ENCODE measurements at places on chromosomes 16 and 17.
A peak's percentile ranks its signal among the peaks of the same experiment; 100 is the strongest.

DNA sequence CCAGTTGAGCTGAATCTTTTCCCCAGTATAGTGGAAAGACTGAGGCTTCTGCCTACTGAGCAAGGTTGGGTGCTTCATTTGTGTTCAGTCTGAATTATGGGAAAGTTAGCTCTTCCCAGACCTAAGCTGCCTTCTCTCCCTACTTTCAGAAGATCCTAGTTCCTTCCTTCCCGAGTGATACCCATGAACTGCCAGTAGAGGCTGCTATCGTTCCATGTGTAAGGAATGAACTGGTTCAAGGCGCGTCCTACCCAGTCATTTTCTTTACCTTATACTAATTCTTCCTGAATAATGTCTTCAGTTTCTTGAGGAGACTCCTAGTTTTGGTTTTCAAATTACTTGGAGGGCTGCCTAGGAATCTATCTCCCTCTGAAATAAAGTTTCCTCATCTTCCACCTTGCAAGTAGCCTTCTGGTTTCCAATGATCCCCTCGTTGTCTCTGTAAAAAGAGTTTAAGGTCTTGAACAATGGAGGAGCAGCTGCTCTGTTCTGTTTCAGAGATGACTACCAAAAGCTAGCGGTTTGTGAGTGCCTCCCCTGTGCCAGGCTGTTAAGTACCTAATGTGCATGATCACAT, 934 bp upstream of the AOC2 start:
- peak; percentile 75 for DNase-seq

GRCh38 chr17:70535986-70536385, 366.7 kb downstream of the KCNJ2 start:
- no peak for DNase-seq

DNA sequence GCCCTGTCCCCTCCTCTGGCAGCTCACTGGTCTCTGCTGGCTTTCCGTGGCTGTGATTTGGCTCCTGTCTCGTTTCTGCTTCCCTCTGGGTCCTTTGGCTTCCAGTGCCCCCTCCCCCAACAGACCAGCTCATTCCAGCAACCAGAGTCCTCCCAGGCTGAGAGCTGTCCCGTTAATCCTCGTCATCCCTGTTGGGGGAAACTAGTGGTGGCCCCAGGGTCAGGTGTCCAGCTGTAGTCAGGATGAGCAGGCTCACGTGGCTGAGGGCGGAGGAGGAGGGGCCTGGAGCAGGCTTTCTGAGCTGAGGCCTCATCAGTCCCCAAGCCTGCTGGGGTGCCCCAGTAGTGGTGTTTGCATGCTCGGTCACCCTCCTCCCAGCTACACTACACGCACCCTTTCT, 10.7 kb upstream of the CBX4 start:
- DNase-seq = no peak

- no peak for DNase-seq
Observed at GRCh38 chr17:14469971-14470370, 169.1 kb downstream of the HS3ST3B1 start.

GRCh38 chr16:10181196-10182162, 749 bp downstream of the GRIN2A start:
- DNase-seq = peak; percentile 46

GRCh38 chr16:10552281-10552680, 28.1 kb downstream of the EMP2 start:
- DNase-seq = no peak
